A549 treated with ZK216348 at 1 μM for 4 hours (cell line): ENCODE measurements at places on chromosomes 13 and 19. TPM values are rescaled to one million over a fixed set of nuclear protein-coding genes. Genes with fewer than 3 reads are reported as not detected.

The WASF3 gene
- 0.05 to 0.31 TPM (median 0.12 TPM) in 5 replicates for total RNA-seq

The PEX11G gene
- 1.6 to 2.7 TPM (median 2.1 TPM) in 5 replicates for total RNA-seq

The EBI3 gene
- 1.5 to 4.8 TPM (median 3.0 TPM) in 5 replicates for total RNA-seq

The ACER1 gene
- total RNA-seq, result not detected in 5 replicates

The GPR4 gene
- 0.21 to 0.69 TPM (median 0.30 TPM) in 5 replicates for total RNA-seq

The RASL11A gene
- total RNA-seq, result 3.1 to 5.4 TPM (median 4.1 TPM) in 5 replicates

The LHB gene
- not detected in 5 replicates for total RNA-seq

The OR7C1 gene
- not detected in 5 replicates for total RNA-seq

The ZDHHC20 gene
- 8.5 to 21.7 TPM (median 18.9 TPM) in 5 replicates for total RNA-seq

The VMAC gene
- 0.34 to 0.65 TPM (median 0.52 TPM) in 5 replicates for total RNA-seq

The HIPK4 gene
- total RNA-seq, result 0.20 to 0.42 TPM (median 0.32 TPM) in 5 replicates

The ADGRE3 gene
- not detected in 5 replicates for total RNA-seq

The KLK3 gene
- total RNA-seq, result not detected in 5 replicates

The CATSPERD gene
- not detected in 5 replicates for total RNA-seq

The SCN1B gene
- 9.7 to 20.8 TPM (median 20.6 TPM) in 5 replicates for total RNA-seq

The TEX101 gene
- total RNA-seq, result not detected in 5 replicates

The PSG6 gene
- not detected in 5 replicates for total RNA-seq

The RUBCNL gene
- 0.08 to 0.11 TPM (median 0.11 TPM) in 3 of 5 replicates, not detected in the others for total RNA-seq

The CBARP gene
- 2.3 to 6.0 TPM (median 4.7 TPM) in 5 replicates for total RNA-seq

The CGB8 gene
- total RNA-seq, result 2.1 to 4.2 TPM (median 3.0 TPM) in 5 replicates

The CYP2F1 gene
- not detected in 5 replicates for total RNA-seq

The CGB5 gene
- 0.39 to 0.84 TPM (median 0.75 TPM) in 5 replicates for total RNA-seq
